ENCODE measurements at places on chromosomes 11 and 22.

- no peak for DNase-seq
Observed at GRCh38 chr11:113470233-113470632, 5.0 kb downstream of the DRD2 start.

- no peak for DNase-seq
Observed at GRCh38 chr22:39663751-39664150, 93.2 kb downstream of the CACNA1I start.

DNA sequence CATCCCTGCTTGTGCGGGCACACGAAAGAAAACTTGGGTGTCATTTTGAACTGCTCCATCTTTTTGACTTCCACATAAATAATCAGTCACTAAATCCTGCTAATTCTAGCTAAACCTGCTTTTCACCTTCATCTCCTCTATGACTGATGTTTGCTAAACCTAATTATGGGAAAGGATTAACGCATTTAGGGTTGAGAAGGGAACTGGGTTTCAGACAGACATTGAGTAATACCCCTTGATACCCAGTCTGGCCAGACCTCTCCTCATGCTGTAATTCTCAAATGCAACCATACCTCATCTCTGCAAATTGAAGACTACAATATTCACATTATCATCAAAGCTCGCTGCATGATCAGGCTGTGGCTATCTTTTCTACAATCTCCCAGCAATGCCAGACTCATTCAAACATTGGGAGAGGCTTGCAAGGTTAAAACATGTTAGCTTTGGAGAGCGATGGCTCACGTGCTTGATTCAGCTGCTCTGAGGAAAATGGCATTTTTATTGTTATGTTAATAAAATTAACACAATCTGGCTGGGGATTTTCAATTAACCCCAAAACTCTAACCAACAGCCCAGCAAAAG lies 2.4 kb downstream of the HPS4 start:
- no peak for DNase-seq

GRCh38 chr22:29987137-29987536 lies 93.1 kb upstream of the HORMAD2 start:
- DNase-seq = no peak
